ENCODE measurements at places on chromosomes 7 and 10.

DNA sequence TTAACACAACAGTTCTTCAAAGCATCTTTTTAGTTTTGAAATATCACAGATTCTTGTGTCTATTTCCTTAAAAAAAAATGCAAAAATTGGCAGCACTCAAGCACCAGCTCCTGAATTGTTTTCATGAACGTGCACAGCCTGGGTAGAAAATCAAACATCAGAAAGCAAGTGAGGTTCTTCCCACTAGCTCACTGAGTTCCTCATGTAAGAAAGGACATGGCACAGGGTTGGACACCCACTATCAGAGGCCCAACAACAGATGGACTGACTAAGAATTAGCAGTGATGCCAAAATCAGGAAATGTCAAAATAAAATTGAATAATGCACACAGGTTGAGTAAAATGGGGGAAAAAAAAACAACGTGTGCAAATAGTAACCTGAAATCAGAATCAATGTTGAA lies 146.8 kb downstream of the PCLO start:
- DNase-seq: no peak
- no peaks in the 10 kb centered on the region for H3K4me1 ChIP-seq
- H3K4me3 ChIP-seq: no peak overlapping the region
- no peaks in the 10 kb centered on the region for H3K36me3 ChIP-seq
- H3K27ac ChIP-seq: no peak overlapping the region
- no peaks in the 10 kb centered on the region for H3K27me3 ChIP-seq

- H3K4me1 ChIP-seq: no peaks in the 10 kb centered on the region
- peak; percentile 35 for DNase-seq
- no peak overlapping the region for H3K4me3 ChIP-seq
- no peaks in the 10 kb centered on the region for H3K36me3 ChIP-seq
- no peak overlapping the region for H3K27ac ChIP-seq
Observed at GRCh38 chr7:18345641-18346234, 149.8 kb upstream of the HDAC9 start.

DNA sequence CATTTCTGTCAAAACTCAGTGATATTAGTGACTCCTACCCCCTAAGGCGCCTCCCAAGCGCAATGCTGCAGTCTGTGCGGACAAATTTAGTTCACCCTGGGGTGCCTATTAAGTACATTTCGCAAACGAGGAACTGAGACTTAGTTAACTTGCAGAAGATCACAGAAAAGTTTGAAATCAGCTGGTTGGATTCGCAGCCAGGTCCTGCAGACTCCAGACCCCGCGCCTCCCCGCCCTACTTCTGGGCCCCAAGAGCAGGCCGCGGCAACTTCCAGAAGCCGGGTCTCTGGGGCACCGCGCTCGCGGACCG lies 588 bp downstream of the CYREN start:
- H3K27me3 ChIP-seq: no peaks in the 10 kb centered on the region
- DNase-seq: no peak
- no peak overlapping the region for H3K27ac ChIP-seq
- H3K4me1 ChIP-seq: no peaks in the 10 kb centered on the region
- peak overlapping the region; percentile 74 for H3K4me3 ChIP-seq

GRCh38 chr10:29370097-29371092 lies 81.5 kb downstream of the LYZL1 start:
- H3K4me1 ChIP-seq: no peaks in the 10 kb centered on the region
- H3K36me3 ChIP-seq: no peaks in the 10 kb centered on the region
- no peak for DNase-seq

DNA sequence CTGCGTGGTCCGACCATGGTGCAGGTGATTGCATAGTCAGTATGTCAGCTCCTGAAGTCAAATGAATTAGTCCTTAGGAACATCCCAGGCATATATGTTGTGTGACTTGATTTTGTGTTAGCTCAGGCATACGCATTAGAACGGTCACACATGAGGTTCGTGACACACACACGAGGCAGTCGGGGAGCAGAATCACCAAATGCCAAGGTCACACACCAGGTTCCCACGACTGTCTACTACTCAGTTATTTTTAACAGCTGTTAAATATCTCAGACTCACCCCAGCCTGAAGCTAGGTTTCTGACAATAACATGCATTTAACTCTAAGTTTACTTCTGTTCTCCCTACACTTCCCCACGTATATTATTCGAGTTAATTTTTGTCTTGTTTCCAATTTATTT lies 54.8 kb downstream of the DYNC2I1 start:
- H3K4me3 ChIP-seq: no peak overlapping the region
- no peak for DNase-seq
- no peaks in the 10 kb centered on the region for H3K4me1 ChIP-seq
- peaks cover 7% of the 10 kb centered on the region for H3K36me3 ChIP-seq

GRCh38 chr7:5231811-5232484 lies 41.9 kb downstream of the WIPI2 start:
- H3K4me1 ChIP-seq: no peaks in the 10 kb centered on the region
- H3K36me3 ChIP-seq: peaks cover 34% of the 10 kb centered on the region
- no peak for DNase-seq
- no peaks in the 10 kb centered on the region for H3K27me3 ChIP-seq

- H3K36me3 ChIP-seq: no peaks in the 10 kb centered on the region
- no peak overlapping the region for H3K27ac ChIP-seq
- H3K4me3 ChIP-seq: no peak overlapping the region
- H3K27me3 ChIP-seq: no peaks in the 10 kb centered on the region
- DNase-seq: no peak
Observed at GRCh38 chr10:88964869-88965415, 12.4 kb upstream of the ACTA2 start.

DNA sequence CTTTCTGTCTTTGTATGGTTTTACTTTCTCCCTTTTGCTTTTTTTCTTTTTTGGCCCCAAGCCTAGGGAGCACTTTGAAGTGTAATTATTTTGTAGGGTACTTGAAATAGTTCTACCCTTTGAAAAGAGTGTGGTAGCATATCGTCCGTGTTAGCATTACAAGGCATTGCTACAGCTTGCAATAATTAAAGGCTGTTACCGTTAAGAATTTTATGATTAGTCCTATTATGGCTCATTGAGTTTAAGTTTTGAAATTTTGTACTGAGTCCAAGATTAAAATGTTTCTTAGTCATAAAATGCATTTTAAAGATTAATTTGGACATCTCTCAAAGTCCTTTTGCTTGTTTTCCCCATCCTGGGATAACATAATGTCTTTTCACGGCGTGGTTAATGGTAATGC lies 490.0 kb upstream of the LRRN3 start:
- H3K36me3 ChIP-seq: no peaks in the 10 kb centered on the region
- DNase-seq: no peak
- H3K27me3 ChIP-seq: no peaks in the 10 kb centered on the region
- H3K4me1 ChIP-seq: no peaks in the 10 kb centered on the region

- no peaks in the 10 kb centered on the region for H3K4me1 ChIP-seq
- H3K27me3 ChIP-seq: no peaks in the 10 kb centered on the region
- H3K27ac ChIP-seq: no peak overlapping the region
- H3K36me3 ChIP-seq: no peaks in the 10 kb centered on the region
- no peak for DNase-seq
Observed at GRCh38 chr7:1806354-1806753, 136.3 kb downstream of the ELFN1 start.

DNA sequence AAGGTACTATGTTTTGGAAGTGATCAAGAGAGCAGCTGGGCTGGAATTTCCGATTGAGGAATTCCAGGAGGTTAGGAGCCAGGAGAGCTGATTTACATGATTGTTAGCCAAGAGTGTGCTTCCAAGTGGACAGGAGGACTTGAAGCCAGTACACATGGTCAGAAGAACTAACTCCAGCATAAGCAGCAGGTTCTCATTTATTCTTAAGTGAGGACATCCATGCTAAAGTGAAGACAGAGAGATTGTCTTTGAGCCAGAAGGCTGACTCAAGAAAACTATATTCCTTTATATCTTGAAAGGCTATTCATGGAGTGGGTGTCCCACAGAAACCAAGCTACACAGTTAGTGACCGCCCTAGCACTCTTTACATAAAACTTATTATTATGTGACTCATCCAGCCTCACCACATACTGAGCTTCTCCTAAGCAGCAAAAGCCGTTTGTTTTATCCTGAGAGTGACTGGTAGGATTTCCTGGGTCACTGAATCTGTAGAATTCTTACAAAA lies 56.7 kb upstream of the SEMA3A start:
- no peaks in the 10 kb centered on the region for H3K27me3 ChIP-seq
- no peak for DNase-seq
- no peaks in the 10 kb centered on the region for H3K36me3 ChIP-seq
- H3K4me3 ChIP-seq: no peak overlapping the region

- no peak overlapping the region for H3K27ac ChIP-seq
- no peaks in the 10 kb centered on the region for H3K36me3 ChIP-seq
- H3K4me1 ChIP-seq: 0 out of 2 replicates have a peak, but pooled peaks cover 2% of the 10 kb centered on the region
- DNase-seq: no peak
- no peaks in the 10 kb centered on the region for H3K27me3 ChIP-seq
Observed at GRCh38 chr10:71187600-71187999, 24.8 kb upstream of the UNC5B start.

DNA sequence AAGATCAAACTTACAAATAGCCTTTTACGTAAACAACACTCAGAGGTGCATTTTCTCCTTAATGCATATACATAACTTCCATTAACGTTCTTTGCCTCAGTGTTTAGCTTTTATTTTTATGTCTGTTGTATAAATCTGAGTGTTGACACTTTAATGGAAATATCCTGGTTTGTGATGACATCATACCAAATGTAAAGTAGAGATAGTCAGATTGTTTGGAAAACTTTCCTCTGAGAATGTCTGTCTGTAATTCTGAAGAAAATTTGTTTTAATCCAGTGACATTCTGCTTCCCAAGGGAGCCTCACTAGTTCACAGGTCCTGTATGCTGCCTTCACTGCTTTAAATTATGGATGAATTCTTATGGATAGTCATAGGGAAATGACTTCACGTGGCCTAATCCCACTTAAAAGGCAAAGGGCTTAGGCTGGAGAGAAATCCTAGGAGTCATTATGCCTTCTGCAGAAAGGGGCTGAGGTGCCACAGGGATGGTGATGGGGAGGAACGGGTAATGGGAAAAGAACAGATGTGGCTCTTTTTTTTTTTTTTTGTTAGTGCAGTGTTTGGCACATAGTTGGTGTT lies 93.2 kb downstream of the DNAJB9 start:
- no peak for DNase-seq
- no peaks in the 10 kb centered on the region for H3K4me1 ChIP-seq
- no peaks in the 10 kb centered on the region for H3K36me3 ChIP-seq
- H3K27me3 ChIP-seq: no peaks in the 10 kb centered on the region

DNA sequence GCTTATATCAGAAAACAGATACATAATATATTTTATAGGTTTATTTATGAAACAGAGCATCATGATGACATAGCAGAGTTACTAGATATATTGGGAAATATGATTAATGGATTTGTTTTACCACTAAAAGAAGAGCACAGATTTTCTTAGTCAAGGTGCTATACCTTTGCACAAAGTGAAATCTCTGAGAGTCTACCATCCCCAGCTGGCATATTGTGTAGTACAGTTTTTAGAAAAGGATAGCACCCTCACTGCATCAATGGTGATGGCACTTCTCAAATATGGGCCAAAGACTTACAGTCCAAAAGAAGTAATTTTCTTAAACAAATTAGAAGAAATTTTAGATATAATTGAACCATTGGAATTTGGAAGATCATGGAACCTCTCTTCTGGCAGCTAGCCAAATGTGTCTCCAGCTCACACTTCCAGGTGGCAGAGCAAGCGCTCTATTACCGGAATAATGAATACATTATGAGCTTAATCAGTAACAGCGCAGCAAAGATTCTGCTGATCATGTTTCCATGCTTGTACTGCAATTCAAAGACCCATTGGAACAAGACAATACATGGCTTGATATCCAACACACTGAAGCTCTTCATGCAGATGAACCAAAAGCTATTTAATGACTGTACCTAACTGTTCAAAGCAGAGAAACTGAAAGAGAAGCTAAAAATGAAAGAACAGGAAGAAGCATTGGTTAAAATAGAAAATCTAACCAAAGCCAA lies 21.9 kb upstream of the CREB3L2 start:
- no peaks in the 10 kb centered on the region for H3K4me1 ChIP-seq
- no peaks in the 10 kb centered on the region for H3K36me3 ChIP-seq
- DNase-seq: no peak
- H3K27ac ChIP-seq: no peak overlapping the region

- no peaks in the 10 kb centered on the region for H3K27me3 ChIP-seq
- no peak for DNase-seq
- no peak overlapping the region for H3K4me3 ChIP-seq
Observed at GRCh38 chr7:67711706-67712105, 715.1 kb downstream of the TYW1 start.

GRCh38 chr10:3002304-3002703 lies 65.0 kb upstream of the PFKP start:
- no peak overlapping the region for H3K27ac ChIP-seq
- no peaks in the 10 kb centered on the region for H3K4me1 ChIP-seq
- no peak for DNase-seq
- H3K4me3 ChIP-seq: no peak overlapping the region

DNA sequence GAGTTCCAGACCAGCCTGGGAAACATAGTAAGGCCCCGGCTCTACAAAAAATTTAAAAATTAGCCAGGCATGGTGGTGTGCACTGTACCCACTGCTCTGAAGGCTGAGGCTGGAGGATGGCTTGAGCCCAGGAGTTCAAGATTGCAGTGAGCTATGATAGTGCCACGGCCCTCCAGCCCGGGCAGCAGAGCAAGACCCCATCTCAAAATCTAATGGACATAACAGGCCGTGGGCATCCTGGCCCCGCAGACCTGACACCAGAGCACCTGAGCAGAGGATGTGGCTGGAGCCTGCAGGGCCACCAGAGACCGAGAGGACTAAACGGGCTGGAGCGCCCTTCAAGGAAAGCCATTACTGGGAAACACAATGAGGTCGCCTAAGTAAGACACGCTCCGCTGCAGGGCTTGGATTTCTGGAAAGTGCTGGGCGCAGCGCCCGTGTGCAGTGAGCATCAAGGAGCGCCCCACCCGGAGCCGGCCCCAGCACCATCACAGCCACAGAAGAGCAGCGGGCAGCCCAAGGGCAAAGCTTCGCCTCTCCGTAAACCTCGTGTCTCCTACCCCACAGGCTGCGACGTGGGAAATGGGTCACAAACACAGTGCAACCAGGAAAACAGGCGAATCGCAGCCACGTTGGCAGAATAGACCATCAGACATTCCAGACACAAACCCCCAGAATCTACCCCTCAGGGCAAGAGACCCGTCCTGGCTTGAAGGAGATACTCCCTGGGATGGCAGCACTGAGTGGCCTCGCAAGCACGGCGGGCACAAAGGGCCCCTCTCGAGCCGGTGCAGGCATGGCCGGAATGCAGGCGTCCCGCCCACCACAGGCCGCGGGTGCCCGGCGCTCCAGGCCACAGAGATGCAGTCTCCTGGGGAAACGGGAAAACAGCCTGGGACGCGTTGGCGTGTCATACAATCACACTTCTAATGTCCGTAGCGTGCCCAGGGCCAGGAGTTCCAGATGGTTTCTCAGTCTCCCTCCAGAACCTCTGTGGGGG lies 4.9 kb downstream of the RADIL start:
- no peaks in the 10 kb centered on the region for H3K36me3 ChIP-seq
- H3K27ac ChIP-seq: no peak overlapping the region
- H3K4me3 ChIP-seq: no peak overlapping the region
- no peaks in the 10 kb centered on the region for H3K27me3 ChIP-seq
- DNase-seq: no peak

- peak overlapping the region; percentile 0 for H3K4me3 ChIP-seq
- no peak overlapping the region for H3K27ac ChIP-seq
- no peak for DNase-seq
- no peaks in the 10 kb centered on the region for H3K27me3 ChIP-seq
- no peaks in the 10 kb centered on the region for H3K36me3 ChIP-seq
- no peaks in the 10 kb centered on the region for H3K4me1 ChIP-seq
Observed at GRCh38 chr7:132655131-132655727, 79.0 kb upstream of the PLXNA4 start.

- H3K4me3 ChIP-seq: no peak overlapping the region
- no peaks in the 10 kb centered on the region for H3K36me3 ChIP-seq
- H3K27me3 ChIP-seq: no peaks in the 10 kb centered on the region
- peaks cover 6% of the 10 kb centered on the region for H3K4me1 ChIP-seq
- no peak for DNase-seq
Observed at GRCh38 chr10:12484002-12484918, 134.9 kb downstream of the CAMK1D start.

Measured in iPS DF 6.9 (cell line).